ENCODE measurements at places on chromosomes 16 and 17.
A peak's percentile ranks its signal among the peaks of the same experiment; 100 is the strongest.

DNA sequence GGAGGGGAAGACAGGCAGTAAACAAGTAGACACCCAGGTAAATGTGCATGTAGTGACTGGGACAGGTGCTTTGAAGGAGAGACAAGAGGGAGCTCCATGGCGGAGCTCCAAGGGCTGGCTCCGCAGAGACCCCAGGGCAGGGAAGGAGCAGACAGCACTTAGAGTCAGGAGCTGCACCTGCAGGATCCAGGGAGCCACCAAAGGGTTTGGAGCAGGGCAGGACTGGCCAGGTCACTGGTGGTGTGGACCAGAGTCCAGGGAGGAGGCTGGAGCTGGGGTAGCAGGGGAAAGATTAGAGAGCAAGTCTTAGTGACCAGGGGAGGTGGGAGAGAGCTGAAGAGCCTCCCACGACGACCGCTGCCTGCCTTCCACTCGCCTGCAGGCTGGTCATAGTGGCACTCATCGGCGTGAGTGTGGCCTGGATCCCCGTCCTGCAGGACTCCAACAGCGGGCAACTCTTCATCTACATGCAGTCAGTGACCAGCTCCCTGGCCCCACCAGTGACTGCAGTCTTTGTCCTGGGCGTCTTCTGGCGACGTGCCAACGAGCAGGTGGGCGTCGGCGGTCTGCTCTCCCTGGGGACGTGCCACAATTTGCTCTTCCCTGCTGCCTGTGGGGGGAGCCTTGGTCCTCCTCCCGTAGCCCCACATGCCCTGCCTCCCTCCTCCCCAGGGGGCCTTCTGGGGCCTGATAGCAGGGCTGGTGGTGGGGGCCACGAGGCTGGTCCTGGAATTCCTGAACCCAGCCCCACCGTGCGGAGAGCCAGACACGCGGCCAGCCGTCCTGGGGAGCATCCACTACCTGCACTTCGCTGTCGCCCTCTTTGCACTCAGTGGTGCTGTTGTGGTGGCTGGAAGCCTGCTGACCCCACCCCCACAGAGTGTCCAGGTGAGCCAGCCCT lies 14.7 kb upstream of the FAM83G start:
- DNase-seq, result no peak

- DNase-seq, result no peak
Measured at GRCh38 chr16:55811811-55812210, 21.1 kb downstream of the CES1 start.

DNA sequence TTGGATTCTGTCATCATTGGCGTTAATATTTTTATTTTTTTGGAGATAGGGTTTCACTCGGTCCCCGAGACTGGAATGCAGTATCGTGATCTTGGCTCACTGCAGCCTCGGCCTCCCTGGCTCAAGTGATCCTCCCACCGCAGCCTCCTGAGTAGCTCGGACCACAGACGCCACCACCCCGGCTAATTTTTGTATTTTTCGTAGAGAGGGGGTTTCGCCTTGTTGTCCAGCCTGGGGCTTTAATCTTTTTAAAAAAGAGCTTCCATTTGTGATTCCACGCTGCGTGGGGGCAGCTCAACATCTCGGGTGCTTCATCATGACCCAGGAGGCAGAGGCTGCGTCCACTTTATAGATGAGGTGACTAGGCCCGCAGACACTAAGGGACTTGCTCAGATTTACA lies 1.5 kb downstream of the BANP start:
- no peak for DNase-seq

- peak; percentile 90 for DNase-seq
Measured at GRCh38 chr17:32006957-32007462, at the start of gene LRRC37B. LRRC37B (plus strand) TSS chr17:32007383; CDS start chr17:32021393, 14,010 bp downstream.

GRCh38 chr16:82830944-82831343 lies 204.2 kb downstream of the CDH13 start:
- no peak for DNase-seq

GRCh38 chr17:10439816-10440215 lies 18.1 kb upstream of the MYH8 start:
- no peak for DNase-seq

- no peak for DNase-seq
Measured at GRCh38 chr17:1730326-1731193, 6.1 kb downstream of the WDR81 start.

DNA sequence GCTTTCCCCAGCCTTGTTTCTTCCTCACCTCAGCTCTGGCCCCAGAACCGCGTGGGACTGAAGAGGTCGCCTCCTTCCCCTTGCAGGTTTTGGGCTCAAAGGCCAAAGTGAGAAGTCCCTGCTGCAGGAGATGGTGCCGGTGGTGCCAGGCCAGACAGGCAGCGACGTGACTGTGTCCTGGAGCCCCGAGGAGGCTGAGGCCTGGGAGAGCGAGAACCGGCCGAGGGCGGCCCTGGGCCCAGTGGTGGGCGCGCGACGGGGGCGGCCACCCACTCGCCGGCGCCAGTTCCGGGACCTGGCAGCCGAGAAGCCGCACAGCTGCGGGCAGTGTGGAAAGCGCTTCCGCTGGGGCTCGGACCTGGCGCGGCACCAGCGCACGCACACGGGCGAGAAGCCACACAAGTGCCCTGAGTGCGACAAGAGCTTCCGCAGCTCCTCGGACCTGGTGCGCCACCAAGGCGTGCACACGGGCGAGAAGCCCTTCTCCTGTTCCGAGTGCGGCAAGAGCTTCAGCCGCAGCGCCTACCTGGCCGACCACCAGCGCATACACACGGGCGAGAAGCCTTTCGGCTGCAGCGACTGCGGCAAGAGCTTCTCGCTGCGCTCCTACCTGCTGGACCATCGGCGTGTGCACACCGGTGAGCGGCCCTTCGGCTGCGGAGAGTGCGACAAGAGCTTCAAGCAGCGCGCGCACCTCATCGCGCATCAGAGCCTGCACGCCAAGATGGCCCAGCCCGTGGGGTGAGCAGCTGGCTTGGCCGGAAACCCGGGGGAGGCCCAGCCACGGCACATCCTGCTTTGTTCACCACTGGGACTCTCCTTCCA lies 6.0 kb downstream of the ZNF213 start:
- DNase-seq, result no peak

DNA sequence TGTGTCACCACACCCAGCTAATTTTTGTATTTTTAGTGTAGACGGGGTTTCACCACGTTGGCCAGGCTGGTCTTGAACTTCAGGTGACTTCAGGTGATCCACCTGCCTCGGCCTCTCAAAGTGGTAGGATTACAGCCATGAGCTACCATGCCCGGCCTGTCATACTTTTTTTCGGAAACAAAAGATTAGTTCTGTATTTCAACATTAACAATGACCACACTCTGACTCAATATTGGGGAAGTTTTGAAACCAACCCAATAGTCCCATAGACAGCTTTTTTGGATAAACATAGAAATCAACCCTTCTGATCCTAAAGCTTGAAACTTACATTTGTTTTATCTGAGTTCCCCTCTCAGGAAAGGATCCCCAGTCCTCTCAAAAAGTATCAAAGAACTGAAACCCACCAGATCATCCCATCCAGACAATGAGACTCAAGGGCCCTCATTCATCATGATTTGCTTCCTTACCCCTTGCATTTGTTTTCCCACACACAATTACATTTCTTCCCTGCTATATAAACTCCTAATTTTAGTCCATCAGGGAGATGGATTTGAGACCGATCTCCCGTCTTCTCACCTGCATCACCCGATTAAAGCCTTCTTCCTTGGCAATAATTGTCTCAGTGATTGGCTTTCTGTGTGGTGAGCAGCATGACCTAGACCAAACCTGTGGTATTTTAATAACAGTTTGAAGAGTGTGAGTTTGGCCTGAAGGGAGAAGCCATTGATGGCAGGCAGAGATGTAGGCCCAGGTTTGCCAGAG lies 7.2 kb upstream of the AGRP start:
- DNase-seq, result no peak

DNA sequence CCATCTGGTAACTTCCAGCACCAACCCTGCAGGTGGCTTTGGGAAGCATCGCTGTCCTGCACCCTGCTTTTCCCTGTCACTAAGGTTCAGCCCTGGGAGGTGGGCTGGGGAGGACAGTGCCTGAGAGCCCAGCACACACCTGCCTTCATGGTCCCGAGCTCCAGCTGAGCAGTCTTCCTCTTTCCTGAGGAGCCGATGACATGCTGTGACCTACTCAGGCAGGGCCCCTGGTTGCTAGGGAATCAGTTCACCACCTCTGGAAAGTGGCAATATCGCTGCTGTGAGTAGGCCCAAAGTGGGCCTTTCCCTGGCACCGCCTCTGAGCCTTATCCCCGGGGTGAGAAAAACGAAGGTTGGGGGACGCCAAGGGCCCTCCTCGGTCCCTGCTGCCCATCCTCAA lies 17.9 kb downstream of the ST3GAL2 start:
- no peak for DNase-seq

GRCh38 chr17:81398832-81399411 lies 3.7 kb downstream of the BAHCC1 start:
- DNase-seq, result no peak

GRCh38 chr16:85194307-85195270 lies 82.3 kb upstream of the CIBAR2 start:
- DNase-seq, result no peak

DNA sequence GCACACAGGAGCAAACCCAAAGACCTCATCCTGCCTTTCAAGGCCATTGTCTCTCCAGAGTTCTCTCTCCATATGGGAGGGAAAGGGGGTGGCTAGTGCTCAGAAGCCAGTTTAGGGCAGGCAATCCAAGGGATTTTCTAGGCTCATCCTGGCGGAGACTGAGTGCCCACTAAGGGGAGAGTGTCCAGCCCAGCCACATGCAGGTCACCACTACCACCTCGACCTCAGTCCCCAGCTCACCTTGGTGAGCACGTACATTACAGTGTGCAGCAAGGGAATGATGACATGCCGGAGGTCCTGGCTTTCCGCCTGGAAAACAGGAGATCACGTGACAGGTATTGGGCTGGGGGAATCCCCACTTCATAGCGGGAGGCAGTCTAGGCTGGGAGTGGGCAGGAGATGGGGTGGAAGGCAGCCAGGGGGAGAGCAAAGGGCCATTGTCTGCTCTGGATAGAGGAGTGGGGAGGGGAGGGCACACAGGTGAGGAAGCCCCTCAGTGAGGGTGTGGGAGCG lies 29.9 kb downstream of the PIK3R6 start:
- no peak for DNase-seq

DNA sequence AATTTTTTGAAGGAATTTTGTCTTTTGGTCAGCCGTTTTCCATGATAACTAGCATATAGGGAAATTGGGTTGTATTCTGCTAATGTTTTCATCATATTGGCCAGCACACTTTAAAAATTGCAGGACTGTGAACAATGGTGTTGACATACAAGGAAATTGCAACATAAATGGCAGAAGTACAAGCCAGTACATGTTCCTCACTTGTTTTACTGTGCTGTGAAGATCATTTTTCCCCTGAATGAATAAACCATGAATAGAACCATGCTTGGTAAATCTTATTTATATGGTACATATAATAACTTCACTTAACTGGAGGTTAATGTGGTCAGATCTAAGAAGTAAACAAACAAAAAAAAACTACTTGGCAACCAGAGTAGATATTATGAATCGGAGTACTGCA lies 22.8 kb downstream of the OMG start:
- no peak for DNase-seq

DNA sequence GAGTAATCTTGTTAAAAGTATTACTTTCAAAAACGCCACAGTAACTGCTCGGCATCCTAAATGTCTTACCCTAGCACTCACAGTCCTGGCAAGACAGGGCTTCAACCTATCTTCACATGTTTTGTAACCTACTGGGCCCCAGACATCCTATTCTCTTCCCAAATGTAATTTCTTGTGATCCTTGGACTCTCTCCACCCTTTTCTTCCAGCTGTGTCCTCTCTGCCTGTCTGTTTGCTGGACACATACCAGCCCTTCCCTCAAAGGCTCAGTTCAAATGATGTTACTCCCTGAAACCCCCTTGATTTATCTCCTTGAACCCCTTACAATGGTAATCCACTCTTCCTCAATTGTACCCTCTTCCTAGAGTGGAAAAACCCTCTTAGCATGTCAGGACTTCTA lies 60.1 kb upstream of the CNEP1R1 start:
- no peak for DNase-seq

DNA sequence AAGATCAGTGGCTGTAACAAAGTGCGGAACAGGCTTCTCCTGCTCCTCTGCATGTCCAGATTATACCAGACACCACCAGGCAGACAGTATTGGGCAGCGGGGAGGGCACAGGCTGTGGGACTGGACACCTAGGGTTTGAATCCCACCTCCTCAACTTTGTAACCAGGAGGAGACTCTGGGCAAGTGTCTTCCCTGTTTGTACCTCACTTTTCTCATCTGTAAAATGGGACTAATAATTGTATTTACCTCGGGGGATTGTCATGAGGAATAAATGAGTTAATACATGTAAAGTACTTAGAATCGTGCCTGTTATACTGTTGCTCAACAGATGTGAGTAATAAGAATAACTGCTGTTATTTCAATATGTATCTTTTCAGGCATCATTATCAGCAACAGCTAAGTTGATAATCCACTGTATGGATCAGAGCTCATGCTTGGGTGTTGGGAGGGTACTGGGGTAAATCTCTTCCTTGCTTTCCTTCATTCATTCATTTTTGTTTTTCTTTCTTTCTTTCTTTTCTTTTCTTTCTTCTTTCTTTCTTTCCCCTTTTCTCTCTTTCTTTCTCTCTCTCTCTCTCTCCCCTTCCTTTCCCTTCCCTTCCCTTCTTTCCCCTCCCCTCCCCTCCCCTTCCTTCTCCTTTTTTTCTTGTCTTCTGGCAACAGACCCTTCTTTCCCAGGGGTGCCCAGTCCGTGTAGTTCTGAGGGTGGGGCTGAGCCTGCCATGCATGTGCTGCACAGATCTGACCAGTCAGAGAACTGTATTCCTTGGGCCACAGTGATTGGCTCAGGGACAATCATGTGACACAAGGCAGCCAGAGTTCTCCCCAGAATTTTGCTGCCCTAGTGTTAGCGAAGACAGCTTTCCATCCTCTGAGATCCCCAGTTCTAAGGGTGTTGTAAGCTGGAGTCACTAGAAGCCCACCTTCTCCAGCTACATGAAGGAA lies 25.3 kb upstream of the BRD7 start:
- no peak for DNase-seq

- no peak for DNase-seq
Measured at GRCh38 chr17:17508019-17508535, 11.9 kb upstream of the RASD1 start.

- no peak for DNase-seq
Measured at GRCh38 chr16:14017886-14018285, 53.2 kb upstream of the MRTFB start.

DNA sequence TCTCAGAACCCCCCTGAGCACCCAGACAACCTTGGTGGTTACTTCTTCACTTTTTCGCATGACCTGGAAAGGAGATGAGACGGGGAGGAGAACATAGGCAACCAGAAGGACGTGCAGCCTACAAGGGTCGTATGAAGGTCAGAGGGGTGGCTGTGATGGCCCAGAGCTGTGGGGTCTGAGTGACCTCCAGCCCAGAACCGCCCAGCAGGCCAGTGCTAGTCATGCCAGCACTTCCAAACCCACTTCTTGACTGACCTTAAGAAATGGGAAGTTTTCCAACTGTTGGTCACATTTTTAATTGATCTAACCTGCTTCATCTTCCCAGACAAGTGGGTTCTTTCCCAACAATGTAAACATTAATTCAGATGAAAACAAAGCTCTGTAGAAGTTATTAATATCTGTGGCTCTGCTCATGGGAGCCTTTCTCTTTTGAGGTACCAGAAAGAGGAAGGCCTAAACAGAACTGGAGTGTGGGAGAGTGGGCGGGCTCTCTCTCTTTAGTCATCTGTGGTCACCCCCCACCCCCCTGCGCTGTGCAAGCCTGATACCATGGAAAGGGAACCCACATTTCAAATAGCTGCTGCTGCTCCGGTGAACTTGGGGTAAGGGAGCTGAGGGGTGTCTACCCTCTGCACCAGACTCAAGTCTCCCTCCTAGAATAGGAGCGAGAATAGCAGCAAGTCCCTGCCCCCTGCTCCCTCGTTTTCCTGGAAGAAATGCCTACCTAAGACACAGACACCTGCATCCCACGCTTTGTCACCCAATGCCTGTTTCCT lies 101.6 kb downstream of the RAB11FIP4 start:
- peak; percentile 82 for DNase-seq
